ENCODE measurements at places on chromosomes 7 and 10.

DNA sequence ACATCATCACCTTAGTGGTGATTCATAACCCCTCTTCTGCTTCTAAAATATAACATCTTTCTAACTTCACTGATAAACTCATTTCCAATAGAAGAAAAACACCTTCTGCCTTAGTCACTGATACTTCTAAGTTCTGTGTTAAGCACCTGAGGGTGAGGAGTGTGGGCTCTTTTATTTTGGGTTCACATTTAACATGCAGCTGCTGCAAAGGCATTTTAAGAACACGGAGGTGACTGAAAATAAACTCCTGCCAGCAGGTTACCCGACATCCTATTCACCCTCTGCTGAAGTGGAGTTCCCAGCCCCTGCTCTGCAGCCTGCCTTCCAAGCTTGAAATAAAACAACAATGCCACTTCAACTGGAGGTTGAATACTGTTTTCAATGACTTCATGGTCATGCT is 202.9 kb upstream of the PLXNA4 start:
- no peak for DNase-seq

DNA sequence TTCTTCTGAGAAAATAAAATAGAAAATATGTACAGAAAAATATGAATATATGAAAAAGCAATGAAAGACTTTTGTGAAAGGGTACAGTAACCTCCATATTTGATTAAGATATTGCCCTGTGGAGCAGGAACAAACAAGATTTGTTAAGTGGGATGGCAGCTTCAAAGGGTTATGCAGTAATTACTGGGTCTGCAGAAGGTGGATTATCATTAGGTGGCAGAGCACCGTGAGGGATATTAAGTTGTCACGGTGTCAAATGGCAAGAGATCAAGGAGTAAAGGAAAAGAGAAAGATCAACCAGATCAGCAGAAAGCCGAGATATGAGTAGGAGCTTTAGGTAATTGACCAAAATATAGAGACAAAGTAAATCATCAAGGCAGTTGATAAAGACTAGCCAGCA is 44.1 kb downstream of the DGKB start:
- DNase-seq = no peak

DNA sequence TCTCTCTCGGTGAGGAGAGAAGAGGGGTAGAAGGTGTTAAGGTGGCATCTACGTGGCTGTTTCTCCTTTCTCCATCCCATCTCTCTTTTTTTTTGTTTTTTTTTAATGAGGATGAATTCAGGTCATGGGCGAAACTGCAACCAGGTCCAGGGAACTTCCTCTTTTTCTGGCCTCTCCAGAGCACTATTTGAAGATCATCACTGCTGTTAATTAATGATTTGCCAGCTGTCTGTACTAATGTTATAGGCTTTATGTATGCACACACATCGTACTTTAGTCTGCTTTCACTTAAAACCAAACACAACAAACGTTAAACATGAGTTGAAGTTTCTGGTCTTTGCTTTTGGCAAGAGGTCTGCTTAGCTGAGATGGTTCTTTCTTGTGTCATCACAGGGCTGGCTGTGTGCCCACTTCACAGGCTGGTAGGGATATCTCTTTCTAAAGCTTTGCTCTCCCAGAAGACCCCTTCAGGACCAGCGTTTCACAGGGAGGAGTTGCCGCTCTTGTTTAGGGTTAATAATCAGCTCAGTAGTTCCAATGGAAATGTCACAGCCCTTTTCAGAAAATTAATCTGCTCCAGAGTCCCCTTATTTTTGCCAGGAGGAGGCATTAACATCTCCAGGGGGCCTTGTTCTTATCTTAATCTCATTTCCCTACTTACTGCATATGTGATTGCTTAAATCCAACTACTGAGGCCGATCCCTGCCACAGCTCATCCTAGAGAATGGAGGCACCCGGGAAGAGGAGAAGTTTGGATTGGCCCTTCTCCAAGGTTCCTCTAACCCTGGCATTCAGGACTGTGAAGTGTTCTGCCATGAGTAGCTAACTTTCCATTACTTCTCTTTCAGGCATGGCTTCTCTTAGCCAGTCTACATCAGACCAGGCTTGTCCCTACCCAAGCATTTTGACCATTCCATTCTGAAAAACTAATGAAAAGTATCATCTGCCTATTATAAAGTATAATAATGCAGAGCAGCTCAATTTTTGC is 273.9 kb upstream of the NFE2L3 start:
- DNase-seq = no peak

DNA sequence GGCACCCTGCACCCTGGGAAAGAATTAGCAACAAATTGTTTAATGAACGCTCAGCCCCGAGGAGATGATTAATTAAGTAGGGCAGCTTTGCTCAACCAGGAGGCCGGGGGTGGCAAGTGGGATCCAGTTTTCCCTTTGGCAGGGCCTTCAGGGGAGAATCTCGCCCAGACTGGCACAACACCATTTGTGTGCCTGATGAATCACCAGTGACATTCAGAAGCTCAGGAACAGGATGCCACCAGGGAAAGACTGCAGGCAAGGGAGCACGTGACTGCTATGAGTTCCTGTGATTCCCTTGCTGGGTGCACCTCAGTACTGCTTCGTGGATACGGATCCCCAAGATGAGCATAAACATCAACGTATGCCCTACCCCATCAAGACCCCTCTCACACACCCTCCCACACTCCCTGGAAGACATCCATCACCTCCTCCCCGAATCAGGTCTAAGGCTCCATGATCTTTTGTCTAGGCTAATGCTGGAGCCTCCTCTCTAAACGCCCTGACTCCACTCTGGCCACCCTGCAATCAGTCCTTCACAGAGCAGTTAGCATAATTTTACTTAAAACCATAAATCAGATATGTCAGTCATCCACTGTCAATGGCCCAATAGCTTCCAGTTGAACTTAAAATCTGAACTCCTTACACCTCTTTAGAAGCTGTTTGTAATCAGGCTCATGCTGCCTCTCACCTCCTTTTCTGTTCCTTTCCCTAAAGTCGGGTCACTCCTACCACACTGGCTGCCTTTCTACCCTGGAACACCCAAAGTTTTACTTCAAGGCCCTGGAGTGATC is 109.2 kb upstream of the AGK start:
- DNase-seq = no peak

GRCh38 chr10:132139526-132139925 is 47.2 kb upstream of the DPYSL4 start:
- DNase-seq = no peak

DNA sequence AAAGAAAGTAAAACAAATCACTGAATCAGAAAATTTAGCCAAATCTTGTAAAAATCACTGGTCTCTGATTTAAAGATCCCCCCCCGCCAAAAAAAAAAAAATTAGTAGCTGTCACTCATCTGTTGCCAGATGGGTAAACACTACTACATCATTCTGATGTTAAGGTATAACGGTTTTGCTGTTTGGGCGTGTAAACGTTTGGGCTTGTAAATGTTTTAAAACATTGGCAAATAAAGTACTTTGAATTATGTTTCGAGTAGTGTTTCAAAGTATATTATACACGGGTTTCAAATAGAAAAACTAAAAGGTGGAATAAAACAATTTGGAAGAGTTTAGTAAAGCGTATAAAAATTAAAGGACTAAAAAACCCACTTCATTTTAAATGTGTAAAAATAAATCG is 1.5 kb downstream of the TMEM229A start:
- DNase-seq = no peak

DNA sequence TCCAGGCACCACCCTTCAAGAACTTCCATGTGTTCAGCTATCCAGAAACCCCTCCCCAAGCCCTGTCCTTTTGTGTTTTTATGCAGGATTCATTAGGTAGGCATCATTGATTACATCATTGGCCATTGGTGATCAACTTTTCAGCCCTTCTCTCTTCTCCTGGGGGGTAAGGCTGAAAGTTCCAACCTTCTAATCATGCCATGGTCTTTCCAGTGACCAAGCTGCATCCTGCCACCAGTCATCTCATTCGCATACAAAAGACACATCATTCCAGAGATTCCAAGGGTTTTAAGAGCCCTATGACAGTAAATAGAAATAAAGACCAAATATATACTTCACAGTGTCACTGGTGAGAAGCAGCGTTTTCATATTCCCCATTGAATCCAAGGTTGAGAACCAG is 48.2 kb downstream of the DNAJC12 start:
- no peak for DNase-seq

GRCh38 chr10:119468542-119469324 is 73.8 kb downstream of the RGS10 start:
- DNase-seq = no peak

GRCh38 chr7:21543528-21544302 is 876 bp downstream of the DNAH11 start:
- DNase-seq = no peak

- DNase-seq = no peak
These were observed 575.6 kb upstream of the MKI67 start for GRCh38 chr10:128701837-128702236.

DNA sequence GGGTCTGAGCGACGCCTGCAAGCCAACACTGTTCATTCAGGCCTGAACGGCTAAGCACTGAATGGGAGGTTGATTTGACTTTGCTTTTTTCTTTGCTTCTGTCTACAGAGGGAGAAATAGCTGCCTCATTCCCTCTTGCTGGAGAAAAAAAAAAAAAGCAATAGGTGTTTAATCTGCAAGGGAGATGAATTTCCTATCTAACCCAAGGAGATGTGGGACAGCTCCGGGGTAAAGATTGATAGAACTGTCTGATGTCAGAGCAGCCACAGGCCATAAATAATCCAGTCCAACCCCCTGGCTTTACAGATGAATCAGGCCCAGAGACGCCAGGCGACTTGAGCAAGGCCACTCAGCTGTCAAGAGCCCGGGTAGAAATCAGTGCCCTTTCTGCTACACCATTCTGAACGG is 168.0 kb downstream of the ARHGAP12 start:
- DNase-seq = no peak

- DNase-seq = no peak
These were observed 64.0 kb upstream of the PLA2G12B start for GRCh38 chr10:73018632-73019031.

- DNase-seq = no peak
These were observed 130.4 kb downstream of the HIBADH start for GRCh38 chr7:27532314-27532713.

DNA sequence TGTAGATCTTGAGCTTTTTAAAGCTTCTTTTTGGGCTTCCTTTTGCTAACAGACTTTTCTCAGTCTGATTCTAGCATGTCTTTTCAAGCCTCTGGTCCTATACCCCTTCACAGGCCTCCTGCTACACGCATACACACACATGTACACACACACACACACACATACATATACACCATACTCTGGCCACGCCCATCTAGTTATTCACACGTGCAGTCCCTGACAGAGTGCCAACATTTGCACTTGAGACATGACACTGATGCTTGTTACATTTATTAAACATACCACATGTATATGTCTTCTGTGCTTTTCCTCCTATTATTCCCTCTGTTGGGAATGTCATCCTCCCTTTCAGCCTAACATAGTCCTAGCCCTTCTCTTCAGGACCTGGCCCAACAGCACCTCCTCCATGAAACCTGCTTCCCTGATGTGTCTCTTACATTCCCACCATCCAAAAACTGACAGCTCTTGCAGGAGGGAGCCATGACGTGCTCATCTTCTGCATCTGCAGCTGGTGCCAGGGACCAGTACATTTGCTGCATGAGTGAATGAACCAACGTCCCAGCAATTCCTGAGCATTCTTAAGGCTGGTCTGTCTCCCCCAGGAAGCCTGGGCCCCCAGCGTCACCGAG is 222.1 kb downstream of the ARHGAP12 start:
- no peak for DNase-seq

DNA sequence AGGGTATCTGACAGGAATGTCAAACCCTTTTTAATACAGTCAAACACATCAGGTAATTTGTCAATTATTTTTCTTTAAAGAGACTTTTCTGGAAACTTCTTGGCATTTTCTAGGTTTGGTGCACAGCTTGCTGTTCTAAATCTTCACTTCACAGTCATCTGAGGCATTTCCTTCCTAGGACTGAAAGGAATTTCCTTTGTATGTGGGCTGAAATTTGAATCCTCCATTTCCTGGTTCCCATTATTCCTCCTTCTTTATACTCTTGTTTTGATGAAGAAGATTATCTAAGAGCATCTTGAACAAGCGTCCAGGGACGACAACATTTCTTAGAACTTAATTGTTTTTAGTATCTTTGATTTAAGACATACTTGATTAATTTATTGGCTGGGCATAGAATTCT is 24.9 kb downstream of the CALD1 start:
- DNase-seq = no peak

DNA sequence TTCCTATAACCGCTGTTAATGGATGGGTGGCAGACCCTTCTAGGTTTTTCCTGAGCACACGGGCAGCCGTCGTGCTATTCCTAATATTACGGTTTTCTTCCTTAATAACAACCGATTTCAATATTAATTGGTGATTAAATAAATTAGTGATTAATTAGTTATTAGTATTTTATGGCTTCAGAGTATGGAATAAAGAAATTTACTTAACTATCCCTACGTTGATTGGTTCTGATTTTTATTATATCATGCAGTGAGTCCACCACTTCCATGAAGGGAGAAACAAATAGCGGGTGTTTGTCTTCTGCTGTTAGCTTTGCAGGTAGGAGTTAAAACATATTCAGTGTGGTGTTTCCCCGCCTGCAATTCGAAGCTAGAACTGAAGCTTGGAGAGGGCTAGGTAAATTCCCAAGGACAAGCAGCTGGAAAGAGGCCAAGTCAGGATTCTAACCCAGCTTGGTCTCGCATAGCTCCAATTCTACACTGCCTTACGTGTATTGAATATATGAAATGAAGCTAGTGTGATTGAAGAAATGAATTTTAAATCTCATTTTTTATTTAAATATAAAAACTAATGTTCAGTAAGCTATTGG is 928 bp upstream of the CSTF2T start:
- no peak for DNase-seq

All from stimulated activated CD8-positive, alpha-beta memory T cell treated with anti-CD3 and anti-CD28 coated beads, Interleukin-15, amount 100 ng/mL, for 48 hours (primary cell).